ENCODE measurements at places on chromosomes 1 and 21. TPM values are rescaled to one million over a fixed set of nuclear protein-coding genes. Genes with fewer than 3 reads are reported as not detected.
A peak's percentile ranks its signal among the peaks of the same experiment; 100 is the strongest.

- no peak for DNase-seq
These were observed 76.9 kb downstream of the RAP1GAP start for GRCh38 chr1:21592086-21592865.

DNA sequence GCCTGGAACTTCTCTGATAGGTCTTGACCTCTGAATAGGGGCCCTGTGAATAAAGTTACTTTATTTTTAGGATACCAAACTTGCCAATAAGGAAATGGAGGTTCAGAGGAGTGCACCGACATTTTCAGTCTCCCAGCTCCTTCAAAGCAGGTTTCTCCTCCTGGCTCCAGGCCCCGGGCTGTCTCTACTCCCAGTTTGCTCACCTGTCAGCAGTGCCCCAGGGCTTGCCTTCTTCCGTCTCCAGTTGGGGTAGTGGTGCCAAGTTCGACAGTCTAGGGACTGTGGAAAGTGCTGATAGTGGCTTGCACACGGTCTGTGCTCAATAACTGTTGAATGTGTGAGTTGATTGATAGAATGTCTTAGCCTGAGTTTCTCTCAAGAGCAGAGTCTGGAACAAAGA, 149.2 kb downstream of the ACTL8 start:
- DNase-seq, result no peak

- DNase-seq, result no peak
These were observed 180.4 kb downstream of the FOXD2 start for GRCh38 chr1:47618222-47618720.

DNA sequence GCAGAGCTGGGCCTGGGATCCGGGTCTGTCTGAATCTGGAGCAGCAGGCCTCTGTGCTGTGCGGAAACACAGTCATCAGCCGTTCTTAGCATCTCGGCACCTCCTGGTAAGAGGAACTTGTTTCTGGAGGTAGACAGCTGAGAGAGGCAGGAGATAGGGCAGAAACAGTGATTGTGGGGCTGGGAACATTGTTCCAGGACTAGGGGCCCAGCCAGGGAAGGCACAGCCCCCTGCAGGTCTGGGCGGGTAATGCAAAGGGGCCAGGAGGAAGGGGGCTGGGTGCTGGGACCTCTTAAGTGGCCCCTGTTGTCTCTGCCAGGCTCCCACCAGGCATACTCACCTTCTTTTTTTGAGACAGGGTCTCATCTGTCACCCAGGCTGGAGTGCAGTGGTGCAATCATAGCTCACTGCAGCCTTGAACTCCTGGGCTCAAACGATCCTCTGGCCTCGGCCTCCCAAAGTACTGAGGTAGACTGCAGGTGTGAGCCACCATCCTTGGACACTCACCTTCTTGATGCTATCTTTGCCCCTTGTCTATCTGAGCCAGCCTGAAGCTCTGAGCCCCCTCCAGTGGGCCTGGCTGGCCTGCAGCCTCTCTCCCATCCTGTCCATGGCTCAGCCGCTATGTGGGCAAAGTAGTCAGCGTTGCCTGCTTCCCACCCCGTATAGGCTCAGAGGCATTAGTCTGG, 134.3 kb upstream of the ZBTB40 start:
- no peak for DNase-seq

DNA sequence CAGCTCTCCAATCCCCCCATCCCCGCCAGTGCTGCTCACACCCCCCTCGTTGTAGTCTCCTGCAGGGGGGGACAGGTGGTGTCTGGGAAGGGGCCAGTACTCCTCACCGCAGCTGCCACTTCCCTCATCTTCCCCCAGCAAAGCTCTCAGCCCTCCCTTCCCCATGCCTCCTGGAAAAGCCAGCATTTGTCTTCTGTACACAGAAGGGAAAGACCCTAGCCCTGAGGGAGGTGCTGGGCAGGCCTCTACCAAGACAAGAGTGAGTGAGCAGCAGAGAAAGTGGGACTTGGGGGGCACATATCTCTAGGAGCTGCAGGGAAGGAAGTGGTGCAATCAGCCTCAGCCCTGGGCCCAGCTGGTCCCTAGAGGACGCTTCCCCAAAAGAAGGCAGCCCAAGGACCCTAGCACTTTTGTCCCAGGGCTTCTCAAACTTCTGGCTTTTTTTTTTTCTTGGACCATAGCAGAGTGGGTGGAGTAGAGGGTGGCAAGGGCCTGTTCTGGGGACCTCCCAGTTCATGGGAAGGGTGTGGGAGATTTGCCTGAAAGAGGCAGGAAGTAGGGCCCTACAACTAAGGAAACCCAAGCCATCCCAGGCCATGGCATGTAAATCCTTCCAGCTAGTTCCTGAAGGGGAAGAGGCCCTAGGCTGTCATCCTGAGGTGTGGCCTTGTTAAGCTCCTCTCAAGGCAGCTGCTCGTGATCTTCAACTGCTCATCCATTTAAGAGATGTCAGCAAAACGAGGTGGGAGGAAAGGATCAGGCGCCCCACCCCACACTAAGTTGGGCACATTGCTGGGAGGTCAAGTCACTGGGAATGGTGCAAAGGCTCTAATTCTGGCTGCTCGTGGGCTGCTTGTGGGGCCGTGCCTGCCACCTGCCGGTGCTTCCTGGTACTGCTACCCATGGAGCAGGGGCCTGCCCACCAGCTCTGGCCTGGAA, 12.6 kb downstream of the ZC3H12A start:
- DNase-seq, result peak; percentile 36

DNA sequence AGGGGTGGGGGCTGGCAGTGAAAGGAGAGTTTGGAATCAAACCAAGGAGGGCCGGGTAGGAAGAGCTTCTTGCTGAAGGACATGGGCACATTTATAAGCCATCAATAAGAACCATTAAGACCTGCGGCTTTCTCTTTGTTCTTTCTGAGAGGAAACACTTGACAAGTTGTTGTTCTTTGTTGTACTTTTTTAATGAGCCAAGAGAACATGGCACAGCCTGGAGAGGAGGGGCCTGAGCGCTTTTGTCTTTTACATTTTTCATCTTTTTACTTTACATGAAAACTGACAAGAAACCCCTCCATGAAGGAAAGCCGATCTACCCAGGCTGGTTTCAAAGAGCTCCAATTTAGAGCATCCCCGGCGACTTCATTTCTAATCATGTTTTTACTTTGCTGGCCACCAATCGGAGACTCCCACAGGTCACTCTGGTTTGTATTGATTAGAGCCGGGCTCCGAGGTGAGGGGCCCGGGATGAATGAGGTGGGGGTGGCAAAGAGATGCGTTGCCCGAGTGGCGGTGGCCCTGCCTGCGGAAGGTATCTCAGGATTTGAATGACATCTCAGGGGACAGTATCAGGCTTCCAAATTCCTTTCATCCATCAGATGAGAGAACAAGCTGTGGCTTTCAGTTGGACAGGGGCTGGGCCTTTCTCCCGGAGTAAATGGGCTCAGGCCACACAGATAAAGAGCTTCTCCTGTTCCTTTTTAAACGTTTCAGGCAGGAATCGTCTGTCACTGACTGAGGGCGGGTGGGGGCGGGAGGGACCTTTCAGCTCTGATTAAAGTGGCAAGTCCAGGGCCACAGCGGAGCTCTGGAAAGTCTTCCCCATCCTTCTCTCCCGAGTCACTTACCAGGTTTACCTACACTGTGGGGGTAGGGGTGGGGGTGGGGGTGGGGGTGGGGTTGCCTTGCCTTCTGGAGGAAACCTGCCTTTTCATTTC, 138.8 kb upstream of the ARHGEF16 start:
- no peak for DNase-seq

DNA sequence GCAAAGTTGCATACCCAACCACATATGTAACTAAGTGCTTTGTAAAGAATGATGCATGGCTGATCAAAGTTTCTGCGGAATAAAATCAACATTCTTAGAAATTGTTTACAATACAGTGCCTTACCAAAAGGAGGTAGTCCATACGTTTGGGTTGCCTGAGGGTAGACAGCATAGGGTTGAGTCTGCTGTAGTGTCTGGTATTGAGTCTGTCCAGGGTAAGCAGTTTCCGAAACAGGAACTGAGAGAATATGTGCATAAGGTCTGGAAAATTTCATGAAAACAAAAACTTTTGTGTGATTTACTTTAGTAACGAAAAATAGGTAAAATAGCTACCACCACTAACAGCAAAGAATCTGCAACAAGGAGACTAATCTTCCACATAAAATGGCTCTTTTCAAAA, 53.0 kb downstream of the EYA3 start:
- DNase-seq, result no peak

- no peak for DNase-seq
These were observed 46.4 kb upstream of the NBL1 start for GRCh38 chr1:19597496-19598309.

- DNase-seq, result peak; percentile 24
These were observed 479 bp downstream of the POGK start for GRCh38 chr1:166839600-166840308.

Gene GALE
- 20.0 TPM for total RNA-seq

Gene FCRL2
- total RNA-seq, result not detected

Gene PERM1
- total RNA-seq, result 0.47 TPM

Gene PLA2G2A
- total RNA-seq, result not detected

Gene PLEKHN1
- not detected for total RNA-seq

All from occipital lobe (tissue), 3 donors.